ENCODE measurements at places on chromosomes 16 and 17.

GRCh38 chr16:12267491-12267890, 291.0 kb downstream of the SNX29 start:
- no peak for DNase-seq

DNA sequence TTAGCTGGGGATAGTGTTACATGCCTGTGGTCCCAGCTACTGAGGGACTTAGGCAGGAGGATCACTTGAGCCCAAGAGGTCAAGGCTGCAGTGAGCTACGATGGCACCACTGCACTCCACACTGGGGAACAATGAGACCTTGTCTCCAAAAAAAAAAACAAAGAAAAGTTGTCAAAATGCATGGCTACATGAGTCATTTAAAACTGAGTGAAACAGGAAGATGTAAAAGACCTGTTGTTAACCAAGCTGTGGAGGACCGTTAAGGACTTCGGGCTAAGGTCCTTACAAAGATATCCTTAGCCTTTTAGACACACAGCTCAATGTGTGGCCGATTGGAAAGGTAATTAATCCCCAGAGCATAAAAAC, 25.1 kb downstream of the ZP2 start:
- DNase-seq: no peak

DNA sequence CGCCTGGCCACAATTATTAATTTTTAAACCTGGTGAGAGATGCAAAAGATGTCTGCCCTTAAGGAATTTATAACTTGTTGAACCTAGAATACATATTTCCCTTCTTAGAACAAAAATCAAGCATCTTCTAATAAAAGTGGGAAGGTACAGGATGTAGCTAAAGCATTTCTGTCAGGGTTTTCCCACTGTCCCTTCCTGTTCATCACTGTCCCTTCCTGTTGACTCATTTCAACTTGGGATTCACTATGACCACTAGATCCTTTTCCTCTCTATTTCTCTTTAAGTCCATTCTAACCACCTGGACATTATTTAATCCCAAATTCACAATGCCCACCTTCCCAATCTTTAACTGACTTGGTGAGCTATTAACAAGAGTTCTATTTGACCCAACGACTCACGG, 33.9 kb upstream of the CDRT4 start:
- no peak for DNase-seq

DNA sequence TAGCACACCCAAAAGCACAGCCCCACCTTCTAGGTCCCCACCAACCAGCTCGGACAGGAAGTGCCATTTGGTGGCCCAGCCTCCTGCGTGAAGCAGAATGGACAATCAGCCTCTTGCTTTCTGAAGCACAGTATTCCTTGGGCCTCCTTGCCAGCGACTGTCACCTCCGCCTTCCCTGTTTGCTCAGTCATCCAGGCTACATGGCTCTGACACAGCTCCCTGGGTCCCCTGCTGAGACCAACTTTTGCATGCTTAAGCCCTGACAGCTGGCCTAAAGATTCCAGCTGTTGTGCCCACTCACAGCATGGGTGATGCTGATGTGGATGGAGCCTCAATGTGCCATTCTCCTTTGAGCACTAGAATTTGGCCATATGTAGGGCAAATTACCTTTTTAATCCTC, 4.5 kb upstream of the CACNG5 start:
- peak; percentile 41 for DNase-seq

GRCh38 chr17:2691069-2691871, 20.3 kb downstream of the CLUH start:
- no peak for DNase-seq

DNA sequence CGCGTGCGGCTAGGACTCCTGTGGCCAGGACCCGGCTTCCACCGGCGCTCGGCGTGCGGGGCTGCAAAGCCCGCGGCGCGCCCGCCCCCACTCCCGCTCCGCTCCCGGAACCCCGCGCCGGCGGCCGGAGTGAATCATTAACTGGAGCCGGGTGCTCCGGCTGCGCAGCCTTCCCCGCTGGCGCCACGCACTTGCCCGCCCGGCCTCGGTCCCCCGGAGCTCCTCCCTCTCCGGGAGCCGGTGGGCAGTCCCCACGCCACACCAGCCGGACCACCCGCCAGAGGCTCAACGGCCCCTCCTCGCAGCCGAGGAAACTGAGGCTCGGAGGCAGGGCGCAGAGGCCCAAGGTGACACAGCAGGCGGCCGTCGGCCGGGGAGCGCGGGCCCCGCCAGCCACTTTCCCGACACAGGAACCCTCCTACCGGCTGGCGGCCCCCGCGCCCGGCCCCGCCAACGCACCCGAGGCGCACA, 580 bp downstream of the BCAR1 start:
- DNase-seq: no peak

- DNase-seq: no peak
Measured at GRCh38 chr16:22372882-22373661, 1.3 kb downstream of the CDR2 start.

GRCh38 chr17:48293319-48294019, 136.5 kb downstream of the SKAP1 start:
- DNase-seq: no peak

- DNase-seq: no peak
Measured at GRCh38 chr16:66405057-66405783, 21.9 kb upstream of the BEAN1 start.

GRCh38 chr16:86502856-86503748, 7.2 kb upstream of the FOXF1 start:
- DNase-seq: no peak

- no peak for DNase-seq
Measured at GRCh38 chr17:37339321-37339720, 36.5 kb upstream of the C17orf78 start.

Measured in GM23338 (cell line).